ENCODE measurements at places on chromosomes 11 and 22.

DNA sequence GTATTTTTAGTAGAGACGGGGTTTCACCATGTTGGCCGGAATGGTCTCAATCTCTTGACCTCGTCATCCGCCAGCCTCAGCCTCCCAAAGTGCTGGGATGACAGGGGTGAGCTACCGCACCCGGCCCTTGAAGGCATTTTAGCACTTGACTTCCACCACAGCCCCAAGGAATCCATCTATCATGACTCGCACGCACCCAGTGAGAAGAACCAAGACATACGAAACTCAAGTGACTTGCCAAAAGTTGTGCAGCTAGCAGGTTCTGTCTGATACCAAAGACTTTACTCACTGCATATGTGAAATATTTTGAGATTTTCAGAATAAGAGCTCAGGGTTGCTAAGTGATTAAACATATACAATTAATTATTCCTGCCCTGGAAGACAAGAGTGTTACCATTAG is 21.0 kb downstream of the FLI1 start:
- peak; percentile 99 for DNase-seq

DNA sequence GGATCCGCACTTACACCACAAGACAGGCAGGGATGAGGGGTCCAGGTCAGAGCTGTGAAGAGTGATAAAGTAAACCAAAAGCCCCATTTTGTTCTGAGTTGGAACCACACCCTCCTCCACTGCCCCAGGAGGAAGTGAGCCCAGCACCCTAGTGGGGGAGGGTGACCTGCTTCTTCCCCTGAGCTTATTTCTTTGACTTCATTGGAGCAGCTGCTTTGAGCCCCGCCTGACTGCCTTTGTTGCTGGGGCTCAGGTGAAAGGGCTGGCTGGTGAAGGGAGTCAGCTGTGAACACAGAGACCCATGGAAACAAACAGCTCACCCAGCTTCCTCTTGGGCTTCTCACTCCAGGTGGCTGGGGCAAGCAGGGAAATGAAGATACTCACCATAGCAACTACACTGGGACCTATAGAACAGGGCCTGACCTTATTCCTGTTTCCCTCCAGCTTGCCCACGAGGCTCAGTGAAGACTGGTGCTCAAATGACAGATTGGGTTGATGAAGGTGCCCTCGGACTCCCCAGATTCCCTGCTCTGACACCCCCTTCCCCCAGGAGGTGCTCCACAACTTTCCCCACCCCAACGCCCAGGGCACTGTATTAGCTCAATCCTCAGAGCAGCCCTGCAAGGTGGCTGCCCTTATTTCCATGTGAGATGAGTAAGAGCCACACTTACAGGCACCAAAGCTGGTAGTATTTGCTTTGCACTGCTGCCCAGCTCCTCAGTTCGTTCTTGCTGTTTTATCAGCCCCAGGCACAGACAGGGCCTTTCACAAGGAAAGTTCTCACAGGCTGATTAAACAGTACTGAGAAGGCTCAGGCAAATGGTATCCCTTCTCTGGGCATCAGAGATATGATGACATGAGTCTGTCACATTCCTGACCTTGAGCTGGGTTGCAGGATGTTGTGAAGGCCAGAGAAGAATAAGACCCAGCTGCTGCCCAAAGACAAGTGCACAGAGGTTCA is 2.4 kb downstream of the UCP2 start:
- peak; percentile 26 for DNase-seq

DNA sequence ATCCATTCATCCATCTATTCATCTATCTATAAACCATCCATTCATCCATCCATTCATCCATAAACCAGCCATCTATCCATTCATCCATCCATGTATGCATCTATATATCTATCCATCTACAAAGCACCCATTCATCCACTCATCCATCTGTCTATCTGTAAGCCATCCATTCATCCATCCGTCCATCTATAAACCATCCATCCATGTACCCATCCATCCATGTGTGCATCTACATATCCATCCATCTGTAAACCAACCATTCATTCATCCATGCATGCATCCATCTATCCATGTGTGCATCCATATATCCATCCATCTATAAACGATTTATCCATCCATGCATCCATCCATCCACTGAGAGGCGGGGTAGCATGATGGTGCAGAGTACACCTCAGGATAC is 58.4 kb downstream of the MPPED1 start:
- DNase-seq, result no peak

DNA sequence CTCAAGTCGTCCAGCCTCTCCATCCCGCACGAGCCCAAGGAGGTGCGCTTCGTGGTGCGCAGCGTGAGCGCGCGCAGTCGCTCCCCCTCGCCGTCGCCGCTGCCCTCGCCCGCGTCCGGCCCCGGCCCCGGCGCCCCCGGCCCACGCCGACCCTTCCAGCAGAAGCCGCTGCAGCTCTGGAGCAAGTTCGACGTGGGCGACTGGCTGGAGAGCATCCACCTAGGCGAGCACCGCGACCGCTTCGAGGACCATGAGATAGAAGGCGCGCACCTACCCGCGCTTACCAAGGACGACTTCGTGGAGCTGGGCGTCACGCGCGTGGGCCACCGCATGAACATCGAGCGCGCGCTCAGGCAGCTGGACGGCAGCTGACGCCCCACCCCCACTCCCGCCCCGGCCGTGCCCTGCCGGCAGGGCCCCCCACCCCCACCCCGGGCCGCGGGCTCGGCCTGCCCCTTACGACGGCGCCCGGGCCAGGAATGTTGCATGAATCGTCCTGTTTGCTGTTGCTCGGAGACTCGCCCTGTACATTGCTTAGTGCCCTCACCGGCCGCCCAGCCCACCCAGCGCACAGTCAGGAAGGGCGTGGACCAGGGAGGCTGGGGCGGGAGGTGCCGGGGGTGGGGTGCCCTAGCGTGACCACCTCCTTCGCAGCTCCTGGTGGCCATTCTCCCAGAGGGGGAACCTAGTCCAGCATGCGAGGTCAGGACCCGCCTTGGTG is 6.9 kb upstream of the ACR start:
- DNase-seq, result no peak

DNA sequence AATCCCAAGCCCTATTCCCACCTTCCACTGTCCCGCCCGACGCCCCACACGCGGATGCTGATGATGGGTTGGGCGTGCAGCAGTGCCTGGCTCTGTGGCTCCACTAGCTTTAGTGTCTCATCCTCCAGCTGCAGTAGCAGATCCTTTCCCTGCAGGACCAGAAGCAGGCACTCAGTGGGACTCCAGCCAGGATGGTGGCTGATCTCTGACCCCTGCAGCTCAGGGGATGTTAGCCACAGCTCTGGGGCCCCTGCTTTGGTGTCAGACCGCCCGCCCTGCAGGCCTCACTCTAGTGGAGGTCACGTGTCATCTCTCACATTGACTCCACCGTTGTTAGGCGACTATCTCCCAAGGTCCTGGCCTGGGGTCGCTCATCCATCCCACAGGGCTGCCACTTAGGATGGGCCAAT is 11.8 kb downstream of the SMPD1 start:
- DNase-seq, result no peak

DNA sequence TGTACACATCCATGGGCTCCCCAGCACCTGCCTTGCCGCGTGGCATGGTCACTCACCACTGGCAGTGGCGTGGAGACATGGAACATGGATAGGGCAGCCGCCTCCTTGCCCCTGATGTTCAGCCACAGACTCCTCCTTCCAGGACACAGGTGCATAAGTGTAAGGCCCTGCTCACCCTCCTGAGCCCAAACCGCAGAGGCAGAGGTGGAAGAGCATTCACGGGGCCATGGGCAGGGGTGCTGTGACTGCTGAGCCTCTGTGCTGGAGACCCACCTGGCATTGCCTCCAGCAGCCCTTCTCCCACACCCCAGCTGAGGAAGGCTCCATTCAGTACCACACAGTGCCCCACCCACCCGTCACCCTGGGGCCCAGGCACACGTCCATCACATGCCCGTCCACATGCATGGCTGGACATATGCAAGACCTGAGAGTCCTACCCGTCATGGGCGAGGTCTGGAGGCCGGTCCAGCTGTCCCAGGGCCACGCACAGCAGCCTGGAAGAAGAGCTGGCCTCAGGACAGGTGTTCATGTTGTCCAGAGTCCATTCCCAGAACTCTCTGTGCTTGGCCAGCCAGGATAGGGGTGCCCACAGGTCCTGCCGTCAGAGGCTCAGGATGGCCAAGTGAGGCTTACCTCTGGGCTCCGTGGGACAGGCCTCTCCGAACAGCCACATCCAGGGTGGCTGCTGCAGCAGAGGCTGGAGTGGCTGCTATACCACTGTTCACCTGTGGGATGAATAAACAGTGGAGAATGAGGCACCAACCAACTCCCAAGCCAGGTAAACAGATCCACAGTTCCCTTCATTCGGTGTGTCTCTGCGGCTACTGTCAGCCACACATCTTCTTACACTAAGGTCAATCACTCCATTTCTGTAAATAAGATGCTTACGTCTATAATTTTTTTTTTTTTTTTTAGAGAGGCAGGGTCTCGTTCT is 1.7 kb upstream of the TUBGCP6 start:
- no peak for DNase-seq

- peak; percentile 19 for DNase-seq
These were observed 28.6 kb upstream of the AMPD3 start for GRCh38 chr11:10426475-10426874.

- no peak for DNase-seq
These were observed 196.1 kb downstream of the TRIM29 start for GRCh38 chr11:119941636-119942411.

All from EL (cell line).